ENCODE measurements at places on chromosomes 5 and 9. TPM values are rescaled to one million over a fixed set of nuclear protein-coding genes. Genes with fewer than 3 reads are reported as not detected.
A peak's percentile ranks its signal among the peaks of the same experiment; 100 is the strongest.

DNA sequence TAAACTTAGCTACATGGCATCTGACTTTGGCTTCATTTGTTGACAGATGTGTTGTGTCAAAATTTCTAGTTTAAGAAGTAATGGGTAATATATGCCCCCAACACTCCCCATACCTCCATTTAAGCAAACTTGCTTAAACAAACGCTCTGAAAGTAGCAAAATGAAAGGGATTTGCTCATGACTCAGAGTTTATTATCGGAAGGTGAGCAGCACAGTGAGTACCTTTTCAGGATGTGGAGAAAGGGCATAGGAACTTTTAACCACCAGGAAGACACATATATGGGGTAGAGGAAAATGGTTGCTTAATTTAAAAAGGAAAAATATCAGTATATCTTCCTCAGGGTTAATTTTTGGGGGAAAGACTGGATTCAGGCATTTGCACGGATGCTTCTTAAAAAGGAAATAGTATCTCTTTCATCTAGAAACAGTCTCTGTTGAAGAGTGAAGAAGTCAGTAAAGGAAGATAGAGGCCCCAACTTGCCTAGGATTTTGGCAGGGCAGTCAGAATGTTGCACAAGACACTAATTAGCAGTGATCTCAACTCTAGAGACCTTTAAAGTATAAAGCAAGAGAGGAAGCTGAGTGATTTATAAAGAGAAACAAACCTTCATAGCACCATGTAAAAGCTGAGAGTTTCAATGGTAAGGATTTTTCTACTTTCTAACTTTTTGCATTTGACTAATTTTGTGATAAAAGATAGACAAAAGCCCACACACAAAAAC is 155.1 kb downstream of the TRIO start:
- no peaks in the 10 kb centered on the region for H3K4me1 ChIP-seq
- no peak for DNase-seq
- H3K27ac ChIP-seq: no peak overlapping the region
- no peak overlapping the region for H3K4me3 ChIP-seq
- peaks cover 3% of the 10 kb centered on the region for H3K36me3 ChIP-seq
- no peaks in the 10 kb centered on the region for H3K27me3 ChIP-seq

DNA sequence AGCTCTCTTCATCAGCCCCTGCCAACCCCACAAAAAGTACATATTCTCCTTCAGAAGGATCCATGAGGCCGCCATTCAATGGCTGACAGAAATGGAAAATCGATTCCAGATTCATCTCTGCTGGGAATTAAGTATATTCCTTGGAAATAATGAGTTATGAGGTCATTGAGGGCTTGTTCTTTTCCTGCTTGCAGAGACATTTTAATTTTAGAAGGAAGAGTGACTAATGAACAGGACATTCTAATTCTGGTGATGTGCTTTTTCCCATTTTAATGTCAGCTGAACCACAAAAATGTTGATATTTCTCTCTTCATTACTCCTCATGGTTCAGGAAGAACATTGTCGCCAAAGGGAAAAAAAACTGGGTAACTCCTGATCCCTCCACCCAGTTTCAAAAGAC is 314.0 kb downstream of the PIK3R1 start:
- H3K4me3 ChIP-seq: no peak overlapping the region
- H3K27ac ChIP-seq: peak overlapping the region; percentile 33
- peaks cover 2% of the 10 kb centered on the region for H3K4me1 ChIP-seq
- H3K27me3 ChIP-seq: no peaks in the 10 kb centered on the region
- no peaks in the 10 kb centered on the region for H3K36me3 ChIP-seq
- DNase-seq: no peak

DNA sequence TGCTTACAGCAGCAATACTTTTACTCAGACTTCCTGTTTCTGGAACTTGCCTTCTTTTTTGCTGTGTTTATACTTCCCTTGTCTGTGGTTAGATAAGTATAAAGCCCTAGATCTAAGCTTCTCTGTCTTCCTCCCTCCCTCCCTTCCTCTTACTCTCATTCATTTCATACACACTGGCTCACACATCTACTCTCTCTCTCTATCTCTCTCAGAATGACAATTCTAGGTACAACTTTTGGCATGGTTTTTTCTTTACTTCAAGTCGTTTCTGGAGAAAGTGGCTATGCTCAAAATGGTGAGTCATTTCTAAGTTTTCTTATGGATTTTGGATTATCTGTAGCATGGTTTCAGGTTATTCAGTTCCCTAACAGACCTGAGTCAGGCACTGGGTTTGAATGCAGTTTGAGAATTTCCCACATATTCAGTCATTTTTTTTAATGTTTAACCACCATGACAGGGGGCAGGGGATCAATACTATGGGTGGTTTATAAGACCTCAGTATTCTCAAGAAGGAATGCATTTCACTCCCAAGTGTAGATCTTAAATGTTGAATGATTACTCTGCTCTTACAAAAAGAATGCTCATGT is at the start of gene IL7R:
IL7R (plus strand) TSS at position 127 of the 587 bp plus-strand sequence; CDS start at position 214, 87 bp downstream.
- no peaks in the 10 kb centered on the region for H3K36me3 ChIP-seq
- no peaks in the 10 kb centered on the region for H3K4me1 ChIP-seq
- no peaks in the 10 kb centered on the region for H3K27me3 ChIP-seq
- no peak within 1 kb of the TSS for H3K4me3 ChIP-seq

DNA sequence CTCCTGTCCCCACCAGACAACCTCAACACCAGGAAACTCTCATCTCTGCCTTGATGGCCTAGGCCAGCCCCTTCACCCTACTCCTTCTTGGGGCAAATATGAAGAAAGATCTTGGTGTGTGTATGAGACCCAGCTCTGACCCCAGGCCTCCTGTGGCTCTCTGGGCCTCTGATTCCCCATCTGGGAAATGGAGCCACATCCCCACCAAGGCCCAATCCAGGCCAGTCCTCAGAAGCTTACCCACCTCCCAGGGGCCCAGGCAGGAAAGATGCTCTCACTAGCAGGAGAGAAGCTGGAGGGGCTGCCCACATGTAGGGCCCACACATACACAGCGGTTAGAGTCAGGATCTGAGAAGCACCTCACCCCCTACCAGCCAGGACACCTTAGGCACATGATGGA is 38.9 kb downstream of the BICD2 start:
- DNase-seq: no peak
- H3K4me1 ChIP-seq: no peaks in the 10 kb centered on the region
- peaks cover 7% of the 10 kb centered on the region for H3K36me3 ChIP-seq
- no peak overlapping the region for H3K4me3 ChIP-seq
- no peak overlapping the region for H3K27ac ChIP-seq

- H3K36me3 ChIP-seq: no peaks in the 10 kb centered on the region
- DNase-seq: no peak
- H3K4me1 ChIP-seq: no peaks in the 10 kb centered on the region
- H3K27me3 ChIP-seq: no peaks in the 10 kb centered on the region
- no peak overlapping the region for H3K27ac ChIP-seq
Observed at GRCh38 chr9:124164811-124165210, 92.9 kb upstream of the NEK6 start.

- H3K4me1 ChIP-seq: no peaks in the 10 kb centered on the region
- no peak within 1 kb of the TSS for H3K27ac ChIP-seq
- no peaks in the 10 kb centered on the region for H3K36me3 ChIP-seq
- H3K4me3 ChIP-seq: peak within 1 kb of the TSS; percentile 2
- peaks cover 2% of the 10 kb centered on the region for H3K27me3 ChIP-seq
- no peak for DNase-seq
Observed at GRCh38 chr5:133612249-133612860, at the start of gene FSTL4. FSTL4 (minus strand) TSS chr5:133612541.

Gene EGFL7
- total RNA-seq: 78.6 TPM

Gene ADGRV1
- total RNA-seq: 0.36 TPM

Gene MORN5
- total RNA-seq: not detected
